NCI-H2029 (cell line): ENCODE measurements at places on chromosomes 16 and 17.

GRCh38 chr17:16989230-16989952 is 17.5 kb upstream of the TNFRSF13B start:
- no peak for DNase-seq

- DNase-seq: no peak
These were observed 79.0 kb downstream of the GPRC5B start for GRCh38 chr16:19805459-19806162.

DNA sequence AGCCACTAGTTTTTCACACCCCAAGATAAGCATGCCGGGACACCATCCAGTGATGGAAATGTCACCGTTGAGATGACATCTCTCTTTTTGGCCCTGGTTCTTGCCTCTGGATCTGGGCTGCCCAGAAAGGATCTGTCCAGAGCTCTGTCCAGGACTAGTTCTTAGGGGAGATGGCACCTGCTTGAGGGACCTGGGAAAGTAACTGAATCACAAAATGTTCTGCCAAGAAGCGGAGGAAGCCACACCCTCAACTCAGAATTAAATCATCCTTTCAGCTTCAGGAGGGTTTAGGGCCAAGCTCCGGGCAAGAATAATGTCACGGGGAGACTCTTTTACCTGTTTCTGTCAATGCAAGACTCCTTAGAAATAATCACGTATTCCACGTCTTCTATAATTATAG is 248.6 kb downstream of the MAF start:
- no peak for DNase-seq

GRCh38 chr17:34865716-34866115 is 95.5 kb downstream of the CCT6B start:
- DNase-seq: no peak

- DNase-seq: no peak
These were observed 35.0 kb upstream of the ZNF423 start for GRCh38 chr16:49890876-49891275.

GRCh38 chr16:66928702-66929388 is 3.5 kb upstream of the RRAD start:
- no peak for DNase-seq

DNA sequence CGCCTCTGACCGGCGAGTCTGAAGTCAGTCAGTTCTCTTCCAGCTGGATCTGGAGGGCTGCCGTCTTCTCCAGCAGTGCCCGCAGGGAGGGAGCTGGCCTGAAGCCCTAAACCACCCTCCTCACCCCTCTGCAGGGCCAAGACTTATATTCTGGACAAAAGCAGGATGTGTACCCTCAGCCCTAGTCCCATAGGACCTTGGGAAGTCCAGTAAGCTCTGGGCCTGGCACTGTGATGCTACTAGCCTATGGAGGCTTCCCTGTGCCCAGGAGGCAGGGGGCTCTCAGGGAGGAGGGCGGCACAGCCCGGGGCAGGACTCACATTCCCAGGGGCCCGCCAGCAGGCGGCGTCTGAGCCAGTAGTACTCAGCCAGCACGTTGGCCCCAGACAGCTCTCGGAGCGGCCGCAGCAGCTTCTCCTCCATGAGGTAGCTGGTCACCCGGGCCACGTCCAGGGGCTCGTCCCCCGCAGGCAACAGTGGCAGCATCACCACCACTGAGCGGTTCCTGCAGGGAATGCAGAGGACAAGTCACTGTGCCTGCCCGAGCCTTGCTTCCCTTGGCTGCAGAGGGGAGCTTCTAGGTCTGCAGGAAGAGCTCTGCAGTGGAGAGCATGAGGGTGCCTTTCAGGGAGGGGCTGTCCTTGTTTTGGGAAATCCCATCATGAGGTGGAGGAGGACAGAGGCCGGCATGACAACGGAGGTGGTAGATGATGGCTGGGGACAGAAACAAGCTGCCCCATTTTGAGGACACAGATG is 41.7 kb downstream of the RMI2 start:
- DNase-seq: no peak

- DNase-seq: peak; percentile 44
These were observed 358.3 kb downstream of the SOX9 start for GRCh38 chr17:72479113-72479512.

- DNase-seq: peak; percentile 35
These were observed 306.3 kb downstream of the CNTNAP4 start for GRCh38 chr16:76583466-76583865.

GRCh38 chr17:75697651-75698291 is 23.5 kb upstream of the ITGB4 start:
- DNase-seq: no peak

DNA sequence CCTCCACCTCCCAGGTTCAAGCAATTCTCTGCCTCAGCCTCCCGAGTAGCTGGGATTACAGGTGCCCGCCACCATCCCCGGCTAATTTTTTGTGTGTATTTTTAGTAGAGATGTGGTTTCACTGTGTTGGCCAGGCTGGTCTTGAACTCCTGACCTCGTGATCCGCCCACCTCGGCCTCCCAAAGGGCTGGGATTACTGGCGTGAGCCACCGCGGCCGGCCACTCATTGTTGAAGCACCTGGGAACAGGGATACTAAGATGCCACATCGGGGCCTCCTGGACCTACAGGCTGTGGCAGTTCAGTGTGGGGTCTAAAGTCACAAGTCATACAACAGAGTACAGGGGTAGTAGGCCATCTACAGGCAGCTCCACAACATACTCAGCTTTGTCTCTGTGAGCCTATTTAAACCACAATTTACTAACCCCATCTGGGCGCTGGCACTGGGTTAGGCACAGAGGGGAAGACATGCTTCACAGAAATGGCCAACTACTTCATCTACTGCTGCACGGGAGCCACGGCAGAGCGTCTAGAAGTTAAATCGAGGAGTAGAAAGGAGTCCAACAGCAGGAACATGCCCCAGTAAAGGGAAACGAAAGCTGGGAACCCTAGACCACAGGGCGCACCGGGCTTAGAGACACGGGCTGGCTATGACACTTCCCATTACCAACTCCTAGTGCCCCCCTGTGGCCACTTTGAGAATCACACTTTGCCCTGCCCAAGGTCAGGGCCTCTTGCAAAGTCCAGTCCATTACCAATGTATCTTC is 4.3 kb downstream of the VAMP2 start:
- peak; percentile 55 for DNase-seq

GRCh38 chr16:89431158-89431584 is 59.2 kb downstream of the ANKRD11 start:
- DNase-seq: no peak

DNA sequence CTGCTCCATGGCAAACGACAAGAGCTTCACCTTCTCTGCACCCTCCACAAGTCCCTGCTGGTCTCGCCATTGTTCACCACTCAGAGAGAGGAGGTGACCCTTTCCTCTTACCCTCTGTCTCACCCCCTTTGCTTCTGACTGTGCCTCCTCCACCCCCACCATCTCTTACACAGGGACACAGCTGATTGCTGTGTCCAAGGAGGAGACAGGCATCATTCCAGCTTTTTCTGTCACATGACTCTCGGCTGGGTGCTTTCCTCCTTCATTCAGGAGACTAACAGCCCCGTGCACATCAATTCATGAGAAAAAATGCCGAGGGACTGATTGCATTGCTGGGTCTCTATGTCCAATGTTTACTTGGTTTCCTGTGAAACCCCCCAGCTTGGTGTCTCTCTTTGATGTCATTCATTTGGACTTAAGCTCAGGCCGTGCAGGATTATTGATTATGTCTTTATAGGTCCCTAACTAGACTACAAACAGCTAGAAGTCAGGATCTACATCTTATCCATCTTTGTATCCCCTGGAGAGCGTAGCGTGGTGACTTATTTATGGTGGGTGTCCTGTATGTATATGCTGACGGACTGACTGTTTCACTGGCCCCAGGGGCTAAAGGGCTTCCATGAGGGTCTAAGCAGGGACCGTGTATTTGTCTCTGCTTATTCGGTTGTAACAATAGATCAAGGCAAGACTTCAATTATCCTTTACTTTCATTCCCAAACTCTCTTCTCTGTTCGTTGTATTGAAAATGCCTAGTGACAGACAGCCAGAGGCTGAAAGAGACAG is 82.2 kb upstream of the CDH13 start:
- no peak for DNase-seq
